A549 treated with AZD2906 at 1 μM for 4 hours (cell line): ENCODE measurements at places on chromosomes 5 and 9. TPM values are rescaled to one million over a fixed set of nuclear protein-coding genes. Genes with fewer than 3 reads are reported as not detected.

The TEK gene
- 0.11 to 0.19 TPM (median 0.15 TPM) in 5 replicates for total RNA-seq

The SNCAIP gene
- total RNA-seq, result 0.03 to 0.21 TPM (median 0.05 TPM) in 5 replicates

The CIZ1 gene
- total RNA-seq, result 64.7 to 91.5 TPM (median 81.8 TPM) in 5 replicates

The GAS1 gene
- 0.09 to 0.19 TPM (median 0.12 TPM) in 5 replicates for total RNA-seq

The CNTNAP3B gene
- total RNA-seq, result 14.4 to 18.0 TPM (median 15.0 TPM) in 5 replicates

The FAM174A gene
- 12.0 to 15.6 TPM (median 14.0 TPM) in 5 replicates for total RNA-seq

The VCAN gene
- 7.7 to 13.0 TPM (median 10.0 TPM) in 5 replicates for total RNA-seq

The BTNL8 gene
- 0.06 TPM in 1 of 5 replicates, not detected in the others for total RNA-seq

The MARCOL gene
- total RNA-seq, result not detected in 5 replicates

The TUSC1 gene
- total RNA-seq, result 3.4 to 7.1 TPM (median 7.0 TPM) in 5 replicates

The ADGRD2 gene
- 0.03 TPM in 1 of 5 replicates, not detected in the others for total RNA-seq

The SLC34A1 gene
- total RNA-seq, result not detected in 5 replicates

The GNAQ gene
- 13.0 to 16.2 TPM (median 15.4 TPM) in 5 replicates for total RNA-seq

The ADRA1B gene
- total RNA-seq, result 21.8 to 24.5 TPM (median 23.0 TPM) in 5 replicates

The NEUROG1 gene
- not detected in 5 replicates for total RNA-seq

The NKD2 gene
- total RNA-seq, result 17.9 to 25.5 TPM (median 24.3 TPM) in 5 replicates

The PCDHA11 gene
- total RNA-seq, result 0.04 to 0.24 TPM (median 0.08 TPM) in 5 replicates

The SPATA31D1 gene
- total RNA-seq, result not detected in 5 replicates

The PWWP2A gene
- total RNA-seq, result 8.4 to 12.4 TPM (median 9.5 TPM) in 5 replicates

The GCNT1 gene
- total RNA-seq, result 2.9 to 5.5 TPM (median 4.5 TPM) in 5 replicates

The ZBED3 gene
- total RNA-seq, result 3.9 to 5.3 TPM (median 4.2 TPM) in 5 replicates

The SHC3 gene
- total RNA-seq, result 0.22 to 0.40 TPM (median 0.28 TPM) in 5 replicates

The PPIC gene
- 16.5 to 18.7 TPM (median 18.3 TPM) in 5 replicates for total RNA-seq

The FCN2 gene
- total RNA-seq, result not detected in 5 replicates

The KCNV2 gene
- not detected in 5 replicates for total RNA-seq

The PRUNE2 gene
- total RNA-seq, result 0.03 to 0.07 TPM (median 0.05 TPM) in 4 of 5 replicates, not detected in the other

The OLFM1 gene
- total RNA-seq, result 9.1 to 10.9 TPM (median 9.8 TPM) in 5 replicates

The PCDH12 gene
- not detected in 5 replicates for total RNA-seq

The PCDHB3 gene
- total RNA-seq, result 0.02 to 0.03 TPM (median 0.02 TPM) in 3 of 5 replicates, not detected in the others
